ENCODE measurements at places on chromosomes 3 and 15.

- DNase-seq, result no peak
These were observed 32.5 kb downstream of the TCF12 start for GRCh38 chr15:56950979-56951378.

DNA sequence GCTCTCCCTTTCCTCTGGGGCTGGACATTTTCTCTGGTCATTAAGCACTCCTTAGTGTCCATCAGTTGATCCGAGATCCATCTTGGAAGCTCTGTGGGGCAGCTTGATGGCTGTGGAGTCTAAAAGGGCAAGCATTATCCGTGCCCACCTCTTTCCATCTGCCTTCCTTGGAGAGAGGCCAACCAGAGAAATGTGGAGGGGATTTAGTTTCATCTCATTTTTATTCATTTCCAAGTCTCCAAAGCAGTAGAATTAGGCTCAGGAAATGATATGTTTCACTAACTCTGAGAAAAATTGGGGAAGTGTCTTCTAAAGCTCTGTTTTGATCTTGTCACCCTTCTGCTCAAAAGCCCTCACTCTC lies 95.9 kb upstream of the KLHL25 start:
- DNase-seq, result no peak

GRCh38 chr3:67459796-67460195 lies 194.6 kb downstream of the SUCLG2 start:
- DNase-seq, result no peak

- DNase-seq, result no peak
These were observed 35.9 kb downstream of the CTXND1 start for GRCh38 chr15:80216141-80216540.

- DNase-seq, result no peak
These were observed 87.0 kb downstream of the KLHL25 start for GRCh38 chr15:85707519-85708338.

DNA sequence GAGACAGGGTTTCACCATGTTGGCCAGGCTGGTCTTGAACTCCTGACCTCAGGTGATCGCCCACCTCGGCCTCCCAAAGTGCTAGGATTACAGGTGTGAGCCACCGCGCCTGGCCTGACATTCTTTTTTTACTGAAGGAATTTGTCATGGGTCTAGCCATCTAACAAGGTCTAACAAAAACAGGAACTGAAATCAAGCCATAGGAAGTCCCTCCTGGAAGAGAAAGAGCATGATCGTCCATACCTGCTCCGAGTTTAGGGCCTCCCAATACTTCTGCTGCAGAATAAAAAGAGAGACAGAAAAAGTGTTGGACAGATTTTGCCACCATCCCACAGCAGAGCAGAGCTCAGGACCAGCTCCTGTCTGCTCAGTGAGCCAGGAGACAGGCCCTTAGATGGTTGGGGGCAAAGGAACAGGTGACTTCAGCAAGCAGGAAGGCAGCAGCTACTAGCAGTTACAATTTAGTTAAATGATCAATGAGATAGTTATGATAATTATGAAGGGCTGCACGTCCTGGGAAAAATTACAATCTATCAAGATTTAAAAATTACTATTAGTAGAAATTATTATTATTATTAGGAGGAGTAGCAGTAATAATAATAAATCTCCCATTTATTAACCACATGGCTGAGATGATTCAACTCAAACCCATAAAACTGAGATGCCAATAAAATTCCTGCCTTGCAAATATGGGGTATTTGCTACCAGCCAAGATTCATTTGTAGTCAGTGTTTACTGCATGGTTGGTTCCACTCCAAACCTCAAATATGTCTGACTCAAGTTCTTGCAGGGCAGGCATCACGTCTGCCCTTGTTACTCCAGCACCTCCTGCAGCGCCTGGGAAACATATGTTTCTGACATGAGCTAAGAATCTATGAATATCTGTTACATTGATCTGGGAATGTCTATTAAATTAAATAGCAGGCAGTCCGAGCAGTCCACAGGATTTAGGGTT lies 40.1 kb downstream of the TMEM44 start:
- peak; percentile 97 for DNase-seq

- DNase-seq, result no peak
These were observed 6.2 kb upstream of the RAB11A start for GRCh38 chr15:65863106-65863505.

GRCh38 chr3:145519398-145520047 lies 641.5 kb downstream of the PLOD2 start:
- DNase-seq, result no peak

DNA sequence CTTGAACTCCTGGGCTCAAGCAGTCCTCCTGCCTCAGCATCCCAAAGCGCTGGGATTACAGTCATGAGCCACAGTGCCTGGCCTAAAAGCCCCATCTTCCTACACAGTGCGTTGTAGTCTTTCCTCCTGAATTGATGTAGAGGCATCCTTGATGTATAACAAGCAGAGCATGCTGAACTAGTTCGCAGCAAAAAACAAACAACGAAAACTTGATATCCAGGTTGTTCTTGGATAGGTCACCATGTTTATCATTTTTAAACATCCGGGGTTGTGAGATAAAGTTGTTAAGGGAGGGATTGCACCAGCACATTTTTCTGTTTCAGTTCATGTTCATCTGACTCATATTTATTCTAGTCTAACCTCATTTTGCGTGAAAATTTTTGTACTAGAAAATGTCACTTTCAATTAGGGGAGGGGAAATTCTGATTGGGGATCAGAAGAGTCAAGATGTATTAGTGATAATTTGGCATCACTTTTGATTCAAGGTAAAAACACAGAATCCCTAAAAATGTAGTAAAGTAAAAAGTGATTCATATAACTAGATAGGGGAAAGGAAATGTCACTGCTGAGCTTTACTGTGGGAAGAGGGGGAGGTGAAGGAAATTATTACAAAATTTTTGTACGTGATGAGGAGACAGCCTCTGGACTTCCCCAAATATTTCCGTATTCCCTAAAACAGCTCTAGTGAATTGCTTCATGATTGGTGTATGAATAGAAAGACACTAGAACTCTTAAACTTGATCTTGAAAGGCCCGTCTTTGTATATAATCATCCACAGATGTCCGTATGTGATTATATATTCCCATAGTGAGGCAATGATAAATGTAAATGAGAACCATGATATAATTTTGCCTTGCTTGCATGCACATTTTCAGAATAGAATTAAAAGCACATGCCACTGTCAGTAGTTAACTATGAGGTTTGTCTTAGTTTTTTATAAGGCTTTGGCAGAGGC lies 22.9 kb downstream of the RAB8B start:
- DNase-seq, result no peak

Data from osteoblast (primary cell).